Suprapubic skin (tissue), 4 donors: ENCODE measurements at places on chromosomes 6 and 20. TPM values are rescaled to one million over a fixed set of nuclear protein-coding genes. Genes with fewer than 3 reads are reported as not detected.
A peak's percentile ranks its signal among the peaks of the same experiment; 100 is the strongest.

GRCh38 chr20:10521068-10521831, 86.1 kb downstream of the SLX4IP start:
- DNase-seq: no peak

DNA sequence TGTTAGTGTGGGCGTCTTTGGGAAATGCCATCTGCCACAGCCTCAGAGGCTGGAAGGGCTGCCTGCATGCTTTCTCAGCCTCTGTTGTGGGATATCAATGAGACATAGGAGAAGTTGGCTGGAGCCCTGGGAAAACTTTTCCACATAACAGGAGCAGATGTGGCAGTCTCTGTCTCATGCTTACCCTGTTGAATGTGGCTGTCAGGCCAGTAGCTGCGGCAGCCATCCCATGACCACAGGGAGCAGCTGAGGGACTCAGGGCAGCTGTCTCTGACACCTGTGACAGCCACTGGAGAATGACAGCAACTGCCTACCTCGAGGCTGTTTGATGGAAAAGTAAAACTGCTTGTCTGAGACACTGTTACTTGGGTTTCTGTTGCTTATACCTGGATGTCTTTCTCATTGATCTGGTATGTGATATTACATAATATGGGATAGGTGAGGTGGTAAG, 64.4 kb downstream of the TULP4 start:
- no peak for DNase-seq

GRCh38 chr6:3585320-3585935, 128.6 kb upstream of the SLC22A23 start:
- no peak for DNase-seq

CFB gene
- total RNA-seq: 5.3 TPM

- no peak for DNase-seq
Observed at GRCh38 chr20:6651561-6651960, 115.9 kb upstream of the BMP2 start.

GRCh38 chr20:61355585-61355984, 103.5 kb downstream of the CDH4 start:
- no peak for DNase-seq

GRCh38 chr6:90233994-90234393, 62.6 kb downstream of the BACH2 start:
- DNase-seq: no peak

NRSN1 gene
- total RNA-seq: not detected

DNA sequence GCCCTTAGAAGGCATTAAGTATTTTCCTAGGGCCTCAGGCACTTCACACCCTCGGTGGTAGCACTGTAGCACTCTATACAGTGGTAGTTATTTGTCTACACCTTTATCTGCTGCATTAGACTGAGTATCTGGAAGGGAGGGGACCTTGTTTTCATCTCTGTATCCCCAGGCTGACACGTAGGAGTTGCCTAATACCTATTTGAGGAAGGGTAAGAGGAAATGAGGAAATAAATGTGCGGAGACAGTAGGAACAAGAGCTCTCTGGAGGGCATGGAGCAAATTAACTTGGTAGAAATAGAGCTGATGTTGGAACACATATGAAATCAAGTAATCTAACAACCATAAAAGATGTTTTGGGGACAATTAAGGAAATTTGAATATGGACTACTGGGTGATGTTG, 3.9 kb downstream of the CNPY3 start:
- no peak for DNase-seq

GRCh38 chr6:7692453-7692784, 33.5 kb upstream of the BMP6 start:
- no peak for DNase-seq

SLC17A3 gene
- total RNA-seq: not detected

GRCh38 chr6:33621711-33622388, 728 bp downstream of the ITPR3 start:
- peak; percentile 75 for DNase-seq
